ENCODE measurements at places on chromosomes 2 and 18. TPM values are rescaled to one million over a fixed set of nuclear protein-coding genes. Genes with fewer than 3 reads are reported as not detected.

Gene ANKRD30BL
- 0.57 TPM for polyA plus RNA-seq

Gene SPP2
- not detected for polyA plus RNA-seq

DNA sequence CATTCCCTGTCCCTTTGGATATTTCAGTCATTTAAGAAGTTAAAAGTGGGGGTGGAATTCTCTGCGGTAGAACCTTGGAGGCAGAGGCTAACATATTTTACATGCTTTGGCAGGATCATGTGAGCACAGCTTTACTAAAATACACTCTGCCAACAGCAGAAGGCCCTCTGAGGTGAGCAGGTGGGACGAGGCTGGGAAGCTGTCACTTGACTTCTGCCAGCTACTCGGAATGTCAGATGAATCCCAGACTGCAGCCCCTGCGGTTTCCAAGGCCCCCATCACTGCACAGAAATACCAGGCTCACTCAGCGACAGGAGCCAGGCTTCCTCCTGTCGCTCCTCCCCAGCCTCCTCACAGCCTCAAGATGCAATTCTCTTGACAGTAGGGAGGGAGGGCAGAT is 220.9 kb upstream of the REV1 start:
- no peak for DNase-seq

DNA sequence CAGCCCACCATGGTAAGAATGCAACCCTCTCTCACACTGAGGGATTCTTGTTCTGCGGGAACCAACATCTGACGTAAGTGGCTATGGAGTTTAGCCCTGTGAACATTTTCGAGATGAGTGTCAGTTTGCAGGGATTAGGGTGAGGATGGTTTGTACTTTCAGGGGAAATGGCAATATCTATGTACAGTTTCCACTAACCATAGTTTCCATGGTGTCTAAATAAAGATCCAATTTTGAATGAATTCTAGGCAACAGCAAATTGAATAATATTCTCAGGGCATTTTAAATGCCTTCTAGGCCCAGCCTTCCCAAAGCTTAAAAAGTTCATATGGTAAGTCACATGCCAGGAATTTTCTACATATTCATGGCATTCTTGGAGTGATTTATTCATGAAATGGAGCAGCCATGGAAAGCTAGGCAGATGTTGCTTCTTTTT is 105.4 kb upstream of the MMADHC start:
- no peak for DNase-seq

DNA sequence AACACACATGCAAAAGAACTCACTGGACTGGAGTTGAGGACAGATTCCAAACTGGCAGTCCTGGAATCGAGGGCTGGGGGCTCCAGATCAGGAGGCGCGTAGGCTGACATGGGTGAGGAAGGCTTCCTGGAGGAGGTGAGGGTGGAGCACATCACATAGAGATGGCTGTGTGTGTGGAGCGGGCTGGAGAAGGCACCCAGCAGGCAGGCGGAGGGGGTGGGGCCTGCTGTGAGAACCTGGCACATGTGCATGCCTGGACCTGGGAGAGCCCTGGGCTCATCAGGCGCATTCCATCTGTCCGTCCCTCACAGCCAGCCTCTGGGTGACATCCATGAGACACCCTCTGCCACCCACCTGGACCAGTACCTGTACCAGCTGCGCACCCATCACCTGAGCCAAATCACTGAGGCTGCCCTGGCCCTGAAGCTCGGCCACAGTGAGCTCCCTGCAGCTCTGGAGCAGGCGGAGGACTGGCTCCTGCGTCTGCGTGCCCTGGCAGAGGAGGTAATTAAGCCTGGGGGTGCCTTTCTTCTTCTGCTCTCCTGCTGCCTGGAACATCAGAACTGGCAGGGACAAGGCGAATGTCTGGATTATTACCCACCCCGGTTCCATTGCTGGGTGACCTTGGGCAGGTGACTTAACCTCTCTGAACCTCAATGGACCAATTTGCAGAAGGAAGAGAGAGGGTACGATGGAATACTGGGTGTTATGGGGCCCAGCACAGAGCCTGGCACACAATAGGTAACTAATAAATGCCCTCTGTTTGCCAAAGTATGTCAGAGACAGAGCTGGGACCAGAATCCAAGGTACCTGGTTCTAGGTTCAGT is 108.3 kb downstream of the DYSF start:
- no peak for DNase-seq

DNA sequence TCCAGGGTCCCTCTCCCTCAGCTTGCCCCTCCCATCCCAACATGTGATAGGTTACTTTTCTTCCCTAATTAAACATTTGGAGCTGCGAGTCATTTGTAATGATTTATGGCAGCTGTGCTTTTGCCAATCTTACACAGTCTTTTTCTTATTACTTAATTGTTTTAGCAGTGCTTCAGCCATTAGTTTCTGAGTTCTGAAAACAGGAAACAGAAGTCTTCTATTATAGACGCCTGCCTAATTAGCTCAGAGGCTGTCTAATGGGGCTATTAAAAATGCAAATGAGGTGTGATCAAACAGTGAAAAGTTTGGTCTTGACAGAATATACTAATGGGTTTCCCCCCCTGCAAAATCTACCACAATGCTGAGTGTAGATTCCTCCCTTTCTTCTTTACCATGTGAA is 388.3 kb upstream of the CELF4 start:
- no peak for DNase-seq

DNA sequence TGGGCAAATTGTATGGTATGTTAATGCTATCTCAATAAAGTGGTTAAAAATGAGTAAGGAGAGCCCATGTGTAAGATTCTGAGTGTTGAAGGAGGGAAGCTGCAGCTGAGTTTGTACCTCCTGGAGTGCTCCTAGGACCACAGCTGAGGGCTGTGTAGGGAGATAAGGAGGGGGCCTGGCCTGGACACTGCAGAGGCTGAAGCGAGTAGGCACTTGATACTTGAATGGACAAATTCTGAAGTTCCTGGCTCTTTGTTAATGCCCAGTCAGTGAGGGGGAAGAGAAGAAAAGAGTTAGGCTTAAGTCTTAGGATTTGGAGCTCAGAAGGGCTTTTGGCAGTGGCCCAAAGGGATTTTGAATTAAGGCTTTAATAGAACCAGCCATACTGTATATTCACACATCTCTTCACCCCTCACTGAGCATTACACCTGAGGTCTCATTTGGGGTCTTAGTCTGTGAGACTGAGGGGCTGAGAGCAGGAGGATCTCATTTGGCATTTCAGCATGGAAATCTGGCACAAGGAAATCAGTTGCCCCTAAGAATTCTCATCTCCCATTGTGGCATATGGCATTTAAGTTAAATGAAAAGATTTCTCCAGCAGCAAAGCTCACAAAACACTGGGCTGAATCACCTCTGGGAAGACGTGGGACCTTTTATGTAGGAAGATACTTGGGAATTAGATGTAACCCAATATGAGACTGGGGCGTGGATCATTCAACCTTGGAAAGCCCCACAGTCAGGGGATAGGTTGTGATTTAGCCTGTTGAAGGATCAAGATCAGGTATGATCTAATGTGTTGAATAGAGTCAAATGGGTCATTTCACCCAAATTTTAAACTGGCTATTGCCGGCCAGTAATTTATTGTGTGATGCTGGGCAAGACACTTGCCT is 46.8 kb downstream of the LIPG start:
- no peak for DNase-seq

GRCh38 chr2:229401171-229401865 is 130.2 kb upstream of the PID1 start:
- no peak for DNase-seq

All from left renal pelvis (tissue), 4 donors.